H7 (cell line): ENCODE measurements at places on chromosomes 2 and 18. TPM values are rescaled to one million over a fixed set of nuclear protein-coding genes. Genes with fewer than 3 reads are reported as not detected.

PSD4 gene
- total RNA-seq: 1.5 and 1.9 TPM in 2 replicates

DIS3L2 gene
- 22.7 and 26.5 TPM in 2 replicates for total RNA-seq

VWA3B gene
- 1.0 TPM in 1 of 2 replicates, not detected in the other for total RNA-seq

CNOT11 gene
- 68.6 and 72.6 TPM in 2 replicates for total RNA-seq

GRCh38 chr2:58607448-58607847 lies 366.3 kb upstream of the FANCL start:
- DNase-seq: no peak

- no peak for DNase-seq
These were observed 96.9 kb upstream of the ZNF236 start for GRCh38 chr18:76725445-76725844.

GRCh38 chr2:171178993-171179392 lies 18.3 kb upstream of the TLK1 start:
- no peak for DNase-seq

- peak; percentile 49 for DNase-seq
These were observed 1.7 kb upstream of the PRLH start for GRCh38 chr2:237564526-237565131.

- peak; percentile 54 for DNase-seq
These were observed 158.0 kb upstream of the KLHL14 start for GRCh38 chr18:32930695-32931301.

DNA sequence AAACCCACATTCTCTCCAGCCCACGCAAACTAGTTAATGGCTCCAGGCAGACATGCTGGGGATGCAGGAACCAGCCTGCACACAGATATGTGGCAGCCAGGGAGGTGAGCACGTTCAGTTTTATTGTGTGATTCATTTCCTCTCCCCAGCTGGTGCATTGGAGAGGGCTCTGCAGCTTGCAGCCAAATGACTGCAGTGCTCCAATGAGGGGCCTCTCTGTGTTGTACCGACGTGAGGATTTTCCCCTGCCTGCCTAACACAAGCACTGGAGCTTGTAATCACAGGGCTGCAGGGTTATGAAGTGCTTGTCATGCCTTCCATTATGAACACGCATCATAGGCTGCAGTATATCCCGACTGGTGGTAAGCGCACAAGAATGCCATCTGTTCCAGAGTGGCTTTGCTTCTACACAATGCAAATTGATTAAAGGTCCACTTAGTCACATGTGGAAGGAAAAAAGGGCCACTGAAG lies 92.3 kb upstream of the THUMPD2 start:
- no peak for DNase-seq

- no peak for DNase-seq
These were observed 58.5 kb upstream of the RAB27B start for GRCh38 chr18:54769526-54770464.

- DNase-seq: no peak
These were observed 13.5 kb downstream of the PPP1CB start for GRCh38 chr2:28764909-28765711.

DNA sequence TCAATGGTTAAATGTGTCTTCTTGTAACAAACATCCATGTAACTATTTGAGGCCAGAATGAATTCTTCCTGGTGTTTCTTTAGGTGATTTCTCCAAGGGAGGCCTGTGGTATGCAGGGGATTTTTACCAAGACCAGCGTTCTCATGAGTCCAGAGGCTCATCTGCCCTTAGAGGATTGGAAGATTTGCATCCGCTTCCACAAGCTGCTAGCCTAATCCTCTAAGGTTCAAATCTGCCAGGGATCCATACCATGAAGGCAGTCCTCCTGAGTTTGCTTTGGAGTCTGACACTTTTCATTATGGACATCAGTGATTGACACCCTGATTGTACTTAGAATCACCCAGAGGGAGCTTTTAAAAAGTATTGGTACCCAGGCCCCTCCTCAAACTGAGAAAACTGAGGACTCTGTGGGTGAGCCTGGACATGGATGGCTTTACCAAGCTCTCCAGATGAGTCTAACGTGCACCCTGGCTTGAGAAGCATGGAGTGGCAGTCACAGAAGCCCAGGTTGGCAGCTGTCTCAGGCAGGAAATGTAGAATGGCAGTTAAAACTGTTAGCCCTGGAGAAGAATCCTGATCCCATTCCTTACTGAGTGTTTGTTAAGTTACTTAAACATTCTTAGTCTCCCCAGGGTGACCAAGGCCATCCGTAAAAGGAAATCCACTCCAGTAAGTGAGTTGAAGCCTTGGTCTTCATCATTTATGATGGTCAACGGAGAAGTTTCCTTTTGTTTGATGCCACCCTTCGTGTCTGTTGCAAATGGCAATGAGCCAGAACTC lies 95.3 kb upstream of the RMDN2 start:
- no peak for DNase-seq
